ENCODE measurements at places on chromosomes 7 and 10.

DNA sequence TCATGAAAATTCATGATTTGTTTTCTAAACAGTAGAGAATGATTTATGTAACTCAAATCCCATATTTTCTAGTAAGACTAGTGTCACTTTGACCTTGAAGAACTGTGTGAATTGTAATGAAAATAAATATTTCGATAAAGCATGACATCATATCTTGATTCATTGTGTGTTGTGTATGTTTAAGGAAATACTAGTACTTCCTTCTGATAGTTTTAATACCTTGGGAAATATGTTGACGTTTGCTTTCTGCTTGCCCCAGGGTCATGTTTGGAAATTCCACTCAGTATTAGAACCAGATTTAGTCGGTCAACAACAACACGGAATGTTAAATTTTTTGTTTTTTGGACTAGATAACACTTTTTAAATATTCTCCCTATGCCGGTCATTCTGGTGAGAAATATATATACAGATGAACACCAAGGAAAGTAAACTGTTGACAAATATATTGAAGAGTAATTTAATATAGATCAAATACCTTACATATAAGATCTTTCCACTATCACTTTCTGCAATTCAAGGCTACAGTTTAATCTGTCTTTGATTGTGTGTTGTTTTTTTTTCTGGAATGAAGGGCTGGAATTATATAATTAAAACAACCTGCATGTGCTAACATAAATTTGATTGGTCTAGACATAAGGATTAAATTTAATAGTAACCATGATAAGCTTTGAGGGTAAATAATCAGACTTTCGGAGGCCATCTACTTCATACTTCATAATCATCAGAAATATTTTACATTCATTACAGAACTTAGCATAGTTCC, 126.2 kb downstream of the MDFIC start:
- no peak for DNase-seq

DNA sequence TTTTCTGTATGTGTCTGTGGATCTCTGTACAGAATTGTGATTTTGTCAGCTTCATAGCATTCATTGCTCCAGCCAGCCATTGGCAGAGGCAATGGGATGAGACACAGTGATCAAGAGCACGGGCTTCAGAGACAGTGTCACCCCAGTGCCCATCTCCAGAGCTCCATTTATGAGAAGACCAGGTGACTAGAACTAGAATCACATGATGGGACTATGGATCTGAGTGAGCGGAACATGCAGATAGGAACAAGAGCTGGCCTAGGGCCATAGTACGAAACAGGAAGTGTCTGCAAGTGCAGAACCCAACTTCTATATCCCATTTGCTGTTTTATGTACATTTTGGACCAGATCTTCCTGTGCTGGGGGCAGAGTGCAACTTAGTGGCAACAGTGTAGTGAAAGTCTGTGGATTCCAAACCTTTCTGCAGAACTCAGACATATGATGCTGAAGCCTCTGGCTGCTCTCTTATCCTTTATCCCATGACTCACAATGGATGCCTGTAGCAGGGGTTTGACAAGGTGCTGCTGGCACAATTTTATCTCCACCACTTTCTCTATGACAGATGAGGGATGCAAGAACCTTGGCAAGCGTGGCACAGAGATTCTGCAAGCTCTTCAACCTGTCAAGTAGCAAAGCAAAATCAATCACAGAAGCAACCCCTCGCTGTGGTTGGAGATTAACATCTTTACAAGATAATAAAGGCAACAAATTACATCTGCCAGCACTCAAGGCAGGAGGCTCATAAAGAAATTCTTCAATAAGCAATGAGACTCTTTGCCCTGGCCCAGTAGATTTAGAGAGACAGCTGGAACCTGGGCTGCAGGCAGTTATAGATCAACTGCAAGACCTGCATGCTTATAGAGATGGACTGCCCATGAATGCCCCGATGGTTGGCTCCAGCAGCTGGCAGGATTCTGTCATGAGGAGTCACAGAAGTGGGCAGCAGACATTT, 681.3 kb downstream of the TNS3 start:
- DNase-seq, result no peak

DNA sequence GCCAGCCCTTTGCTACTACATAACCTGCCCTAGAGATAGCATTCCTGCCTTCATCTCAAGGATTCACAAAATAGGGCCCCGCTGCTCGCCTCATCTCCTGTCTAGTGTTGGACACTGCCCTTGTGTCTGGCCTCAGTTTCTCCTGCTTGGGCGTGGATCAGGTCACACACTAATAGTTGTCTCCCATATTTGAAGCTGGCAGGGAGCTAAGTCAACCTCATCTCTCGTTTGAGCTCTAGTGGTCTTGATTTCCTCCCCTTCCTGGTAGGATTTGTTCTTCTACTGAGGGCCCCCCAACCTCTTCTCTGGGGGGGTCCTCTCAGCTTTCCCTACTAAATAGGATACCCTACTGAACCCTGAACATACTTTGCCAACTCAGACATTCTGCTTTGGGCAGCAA, 42.2 kb downstream of the ADCYAP1R1 start:
- DNase-seq, result no peak

DNA sequence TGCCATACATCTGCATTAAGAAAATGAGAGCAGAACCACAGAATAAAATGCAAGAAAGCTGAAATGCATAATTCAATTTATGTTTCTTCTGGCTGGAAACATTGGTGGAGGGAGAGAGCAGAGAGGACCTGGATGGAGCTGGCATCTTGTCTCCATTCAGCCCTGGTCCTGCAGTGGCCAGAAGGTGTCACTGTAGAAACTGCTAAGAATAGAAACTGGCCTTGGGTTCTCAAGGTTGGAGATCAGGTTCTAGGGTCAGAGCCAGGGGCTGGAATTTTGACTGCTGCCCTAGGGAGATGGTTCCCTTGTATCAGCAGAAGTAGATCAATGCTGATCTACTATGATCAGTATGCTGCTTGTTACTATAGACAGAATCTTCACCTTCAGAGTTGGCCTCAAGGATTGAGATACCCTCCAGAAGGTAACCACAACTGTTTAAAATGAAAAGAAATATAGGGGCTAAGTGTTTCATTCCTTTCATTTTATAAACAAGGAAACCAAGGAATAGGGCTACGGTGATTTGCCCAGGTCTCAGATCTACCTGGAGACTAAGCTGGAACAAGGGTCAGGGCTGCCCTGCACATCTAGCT, 13.1 kb downstream of the TAS2R41 start:
- peak; percentile 87 for DNase-seq

GRCh38 chr7:151570366-151570915, 50.7 kb upstream of the RHEB start:
- DNase-seq, result no peak

GRCh38 chr7:139488810-139489209, 5.3 kb upstream of the KLRG2 start:
- no peak for DNase-seq

GRCh38 chr10:117948493-117948892, 98.2 kb downstream of the RAB11FIP2 start:
- peak; percentile 62 for DNase-seq

DNA sequence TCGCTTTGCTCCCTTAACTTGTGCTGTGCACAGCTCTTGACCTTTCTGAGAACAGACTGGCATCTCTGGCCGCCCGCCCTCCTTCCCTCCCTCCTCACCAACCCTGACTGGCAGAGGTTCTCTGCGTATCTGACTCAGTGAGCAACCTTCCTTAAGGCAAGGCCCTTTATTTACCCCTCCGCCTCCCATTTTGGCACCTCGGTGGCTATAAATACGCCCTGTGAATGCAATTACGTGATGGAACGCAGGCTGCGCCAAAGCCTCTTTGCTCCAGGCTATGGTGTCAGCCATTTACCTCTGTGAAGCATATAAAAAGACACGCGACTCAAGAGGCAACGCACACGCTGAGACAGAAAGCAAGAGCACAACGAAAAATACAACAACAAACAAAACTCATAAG, 764.3 kb downstream of the SUGCT start:
- no peak for DNase-seq

DNA sequence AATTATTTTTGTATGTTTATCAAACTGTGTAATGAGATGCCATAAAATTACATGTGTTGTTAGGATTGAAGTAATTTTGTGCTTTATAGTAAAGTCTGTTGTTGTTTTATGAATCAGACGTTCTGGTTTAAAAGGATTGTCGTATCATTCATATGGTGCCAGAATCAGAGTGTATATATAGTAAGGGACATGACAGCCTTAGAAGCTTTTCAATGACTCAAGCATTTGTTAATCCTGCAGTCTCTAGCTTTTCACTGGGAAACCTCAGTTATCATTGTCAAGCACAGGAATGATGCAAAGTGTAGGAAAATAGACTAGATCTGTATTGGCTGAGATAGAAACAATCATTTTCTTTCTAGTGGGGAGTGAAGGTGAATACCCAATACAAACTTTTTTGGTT, 57.5 kb downstream of the TRRAP start:
- DNase-seq, result no peak

- DNase-seq, result peak; percentile 40
These were observed 304.2 kb downstream of the RPS24 start for GRCh38 chr10:78337646-78338391.

DNA sequence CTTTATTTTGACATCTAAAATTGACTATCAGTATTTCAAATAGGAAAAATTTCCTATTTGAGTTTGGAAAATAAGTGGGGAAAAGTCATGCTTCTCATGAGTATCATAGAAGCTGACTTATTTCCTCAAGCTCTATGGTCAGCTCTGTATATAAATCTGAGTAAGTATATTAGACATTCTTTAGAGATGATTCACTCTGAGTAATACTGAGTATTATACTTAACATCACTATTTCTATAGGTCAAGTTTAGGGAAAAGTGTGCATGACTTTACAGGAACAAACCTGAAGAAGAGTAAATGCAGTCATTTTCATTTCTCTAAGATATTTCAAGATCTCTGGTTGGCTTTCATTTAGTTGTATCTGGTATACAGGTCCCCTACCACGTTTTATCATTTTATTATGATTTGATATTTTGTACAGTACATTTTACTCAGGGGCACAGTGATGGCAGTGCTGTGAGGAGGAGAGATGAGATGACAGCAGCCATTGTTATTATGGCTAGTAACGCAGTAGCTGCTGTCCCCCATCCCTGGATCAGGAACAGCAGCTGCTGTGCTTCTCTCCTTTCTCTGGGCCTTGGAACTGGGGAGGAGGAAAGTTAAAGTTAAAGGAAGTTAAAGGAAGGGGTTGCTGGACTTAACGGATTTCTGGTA, 15.2 kb downstream of the SND1 start:
- no peak for DNase-seq

GRCh38 chr7:47380325-47381133, 201.4 kb downstream of the TNS3 start:
- peak; percentile 82 for DNase-seq

GRCh38 chr7:126698909-126699308, 553.8 kb downstream of the GRM8 start:
- DNase-seq, result no peak

GRCh38 chr10:61789031-61789430, 112.5 kb upstream of the ARID5B start:
- DNase-seq, result no peak

GRCh38 chr7:47047384-47047783, 534.5 kb downstream of the TNS3 start:
- DNase-seq, result no peak

DNA sequence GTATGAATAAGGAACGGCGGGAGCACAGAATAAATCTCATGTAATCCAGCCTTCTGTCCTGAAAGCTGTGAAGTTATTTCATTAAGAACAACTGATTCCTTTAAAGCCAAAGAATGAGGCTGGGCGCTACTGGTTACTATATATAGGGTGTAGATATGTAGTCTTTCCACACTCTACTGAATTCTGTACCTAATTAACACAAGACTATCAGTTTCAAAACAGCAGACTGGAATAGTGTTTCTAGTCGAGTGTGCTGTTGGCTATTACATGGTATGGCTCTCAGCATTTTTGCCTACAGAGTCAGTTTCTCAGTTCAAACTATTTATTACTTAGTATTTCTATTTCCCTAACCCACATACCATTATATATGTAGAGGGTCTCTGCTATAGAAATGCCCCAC, 163.3 kb downstream of the THSD7A start:
- no peak for DNase-seq

DNA sequence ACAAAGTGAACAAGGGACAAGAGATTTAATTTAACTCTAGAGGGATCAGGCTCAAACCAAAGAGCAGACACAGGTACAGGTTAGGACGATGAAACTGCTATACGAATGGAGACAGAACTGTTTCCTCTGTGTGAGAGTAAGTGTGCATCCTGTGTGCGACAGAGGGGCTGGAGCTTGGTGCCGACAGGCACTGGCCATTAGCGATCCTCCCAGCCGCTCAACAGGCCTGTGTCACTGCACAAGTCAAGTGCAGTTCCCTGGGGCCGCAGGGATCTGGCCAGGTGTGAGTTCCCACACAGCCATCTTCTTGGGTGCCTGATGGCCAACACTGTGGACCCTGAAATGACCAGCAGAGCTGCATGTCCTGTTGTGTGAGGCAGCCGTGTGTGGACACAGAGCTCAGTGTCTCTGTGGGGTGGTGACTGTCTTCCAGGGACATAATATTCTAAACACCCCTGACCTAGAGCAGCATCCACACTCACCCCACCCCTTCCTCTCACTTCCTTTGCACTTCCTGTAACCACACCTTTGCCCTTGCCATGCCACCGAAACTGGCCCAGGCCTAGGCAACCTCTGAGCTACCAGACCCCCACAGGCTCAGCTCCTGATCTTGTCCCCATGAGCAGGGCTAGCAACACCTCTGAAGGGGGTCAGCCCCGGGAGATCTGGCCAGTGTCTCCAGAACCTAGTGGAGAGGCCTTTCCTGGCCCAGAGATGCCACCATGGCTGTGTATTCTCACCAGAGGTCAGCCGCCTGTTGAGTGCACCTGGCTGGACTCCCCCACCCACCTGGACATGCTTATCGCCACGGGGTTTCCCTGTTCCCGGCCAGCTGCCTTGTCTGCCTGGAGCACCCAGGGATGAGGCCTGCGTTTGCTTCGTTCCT, 11.7 kb upstream of the TBRG4 start:
- no peak for DNase-seq

DNA sequence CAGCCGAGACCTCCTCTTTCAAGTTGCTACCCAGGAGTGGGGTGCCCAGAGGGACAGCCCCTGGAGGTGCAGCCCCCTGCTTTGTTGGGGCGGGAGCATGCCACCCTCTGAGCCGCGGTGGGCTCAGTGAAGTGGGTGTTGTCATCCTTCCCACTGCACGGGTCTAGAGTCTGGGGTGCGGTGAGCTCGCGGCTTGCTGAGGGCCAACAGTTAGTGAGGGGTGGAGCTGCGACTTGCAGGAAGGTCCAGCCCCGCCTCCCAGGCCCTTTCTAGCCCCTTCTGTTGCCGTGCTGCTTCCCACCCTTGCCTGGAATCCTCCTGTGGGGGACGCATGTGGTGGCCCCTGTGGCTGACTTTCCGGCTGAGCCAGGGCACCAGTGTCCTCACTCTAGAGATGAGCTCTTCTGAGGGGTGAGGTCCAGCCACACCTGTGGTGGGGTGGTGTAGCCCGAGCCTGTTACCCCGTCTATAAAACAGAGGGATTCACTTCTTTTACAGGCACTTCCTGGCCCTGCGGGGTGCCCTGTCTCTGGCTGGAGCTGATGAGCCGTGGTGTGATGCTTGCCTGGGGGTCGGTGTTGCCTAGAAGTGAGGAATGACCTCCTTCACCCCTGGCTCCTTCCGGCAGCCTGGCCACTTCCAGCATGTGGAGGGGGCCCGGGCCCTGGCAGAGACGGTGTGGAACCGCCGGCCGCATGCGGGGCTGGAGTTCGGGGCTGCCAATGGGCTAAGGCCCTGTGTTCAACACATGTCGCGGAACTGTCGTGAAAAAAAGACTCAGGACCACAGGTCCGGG, 127.9 kb downstream of the FAM53B start:
- DNase-seq, result peak; percentile 86

Data from endodermal cell (in vitro differentiated cells).